ENCODE measurements at places on chromosomes 6 and 20.

DNA sequence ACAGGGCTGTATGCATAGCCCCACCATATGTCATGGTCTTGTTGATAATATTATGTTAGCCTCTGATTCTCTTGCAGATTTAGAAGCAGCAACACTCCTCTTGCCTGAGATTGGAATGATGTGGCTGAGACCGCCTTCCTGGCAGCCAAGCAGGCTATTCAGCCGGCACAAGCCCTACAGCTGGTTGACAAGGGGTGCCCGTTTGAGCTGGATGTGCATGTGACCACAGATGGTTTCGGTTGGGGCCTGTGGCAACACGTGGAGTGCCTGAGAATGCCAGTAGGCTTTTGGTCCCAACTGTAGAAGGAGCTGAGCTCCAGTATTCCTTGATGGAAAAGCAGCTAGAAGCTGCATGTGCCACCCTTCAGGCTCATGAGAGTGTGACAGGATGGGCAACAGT, 303.6 kb upstream of the POU3F2 start:
- DNase-seq, result no peak

DNA sequence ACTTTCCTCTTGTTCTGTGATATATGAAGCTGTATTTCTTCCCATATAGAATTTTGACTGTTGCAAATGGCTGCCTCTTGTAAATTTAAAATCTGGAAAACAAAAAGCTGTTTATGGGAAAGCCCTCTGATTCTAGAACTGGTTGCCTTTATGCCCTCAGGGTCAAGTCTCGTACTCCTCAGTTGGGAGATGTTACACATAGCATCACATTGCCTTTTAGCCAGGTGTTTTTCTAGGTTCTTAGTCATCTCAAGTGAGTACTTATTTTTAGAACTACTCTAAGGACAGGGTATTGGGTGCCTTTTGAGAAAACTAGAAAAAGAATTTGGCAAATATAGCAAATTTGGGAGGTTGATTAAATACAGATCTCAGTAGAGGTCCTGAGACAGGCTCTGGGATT, 58.5 kb downstream of the ANKS1A start:
- no peak for DNase-seq

DNA sequence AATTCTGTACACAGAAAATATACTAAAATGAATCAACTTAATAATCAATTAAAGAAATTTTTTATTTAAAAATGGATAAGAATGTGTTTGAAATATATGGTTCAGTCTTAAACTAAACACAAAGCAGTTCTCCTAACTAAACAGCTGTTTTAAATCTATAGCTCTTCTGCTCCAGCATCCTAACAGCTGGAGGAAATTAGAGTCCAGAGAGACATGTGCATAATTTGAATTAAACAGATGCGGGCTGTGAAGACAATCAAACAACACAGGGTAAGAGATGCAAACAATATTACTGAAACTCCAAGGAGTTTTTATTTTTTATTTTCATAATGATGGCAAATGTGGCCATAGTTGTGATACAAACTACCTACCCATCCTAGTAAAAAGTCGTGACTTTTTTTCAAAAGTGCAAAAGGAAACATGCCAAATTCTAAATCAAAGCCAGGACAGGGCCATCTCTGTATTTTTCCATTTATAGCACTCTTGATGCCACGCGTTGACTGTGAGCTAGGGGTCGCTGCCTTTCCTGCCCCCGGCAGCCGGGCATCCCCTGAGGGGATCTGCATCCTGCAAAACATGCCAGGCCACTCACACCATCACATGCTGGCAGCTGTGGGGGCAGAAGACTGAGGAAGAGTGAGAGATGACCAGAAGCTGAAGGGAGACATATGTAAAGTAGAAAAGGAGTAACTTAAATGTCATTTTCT, 310.6 kb downstream of the PRKN start:
- DNase-seq, result no peak

DNA sequence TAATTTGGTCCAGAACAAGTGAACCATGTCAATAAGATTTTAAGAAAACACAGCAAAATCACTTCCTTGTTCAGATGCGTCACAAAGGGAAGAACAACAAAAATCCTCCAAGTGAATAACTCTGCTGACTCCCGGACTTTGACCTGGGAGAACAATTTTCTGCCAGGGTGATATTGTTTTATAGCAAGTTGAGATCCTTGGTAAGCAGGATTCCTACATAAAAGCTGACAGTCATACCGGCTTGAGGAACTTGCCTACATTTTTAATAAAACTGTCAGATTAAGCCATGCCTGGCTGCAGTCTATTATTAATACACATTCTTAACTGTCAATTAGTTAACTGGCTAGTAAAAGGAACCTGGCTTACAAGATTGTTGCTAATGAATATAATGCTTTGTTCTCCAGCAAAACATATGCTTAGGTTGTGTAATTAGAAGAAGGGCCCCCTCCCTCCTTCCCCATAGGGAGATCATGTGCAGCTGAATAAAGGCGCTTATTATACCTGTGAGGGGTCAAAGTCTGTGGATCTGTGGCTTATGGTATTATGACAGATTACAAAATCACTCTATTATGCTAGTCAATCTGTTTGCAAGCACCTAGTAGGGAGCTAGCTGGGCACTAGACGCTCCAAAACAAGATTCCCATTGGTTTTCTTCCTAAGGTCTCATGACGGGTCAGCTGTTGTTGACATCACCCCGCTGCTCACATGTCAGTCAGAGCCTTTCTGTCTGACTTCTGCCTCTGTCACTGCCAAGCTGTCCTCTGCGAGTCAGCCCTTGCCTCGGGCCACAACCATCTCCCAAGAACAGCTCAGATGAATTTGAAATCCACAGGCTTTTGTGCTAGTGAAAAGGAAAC, 44.6 kb upstream of the SEC63 start:
- peak; percentile 19 for DNase-seq

DNA sequence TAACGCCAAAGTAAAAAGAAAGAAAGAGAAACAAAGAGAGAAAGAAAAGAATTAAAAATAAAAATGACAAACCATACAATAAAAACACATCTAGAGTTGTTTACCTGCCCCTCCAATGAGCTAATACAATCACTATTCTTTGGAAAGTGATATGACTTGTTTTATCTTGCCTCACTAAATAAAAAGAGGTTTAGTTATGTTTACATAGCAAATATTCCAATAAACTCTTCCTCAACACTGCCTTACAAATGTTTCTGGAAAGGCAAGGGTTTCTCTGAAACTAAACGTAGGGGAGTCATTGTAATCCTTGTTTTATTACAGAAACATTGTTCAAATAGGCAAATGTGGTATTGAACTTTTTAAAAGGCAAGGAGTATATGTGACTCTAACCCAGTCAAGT, 396.2 kb downstream of the EPM2A start:
- DNase-seq, result no peak

DNA sequence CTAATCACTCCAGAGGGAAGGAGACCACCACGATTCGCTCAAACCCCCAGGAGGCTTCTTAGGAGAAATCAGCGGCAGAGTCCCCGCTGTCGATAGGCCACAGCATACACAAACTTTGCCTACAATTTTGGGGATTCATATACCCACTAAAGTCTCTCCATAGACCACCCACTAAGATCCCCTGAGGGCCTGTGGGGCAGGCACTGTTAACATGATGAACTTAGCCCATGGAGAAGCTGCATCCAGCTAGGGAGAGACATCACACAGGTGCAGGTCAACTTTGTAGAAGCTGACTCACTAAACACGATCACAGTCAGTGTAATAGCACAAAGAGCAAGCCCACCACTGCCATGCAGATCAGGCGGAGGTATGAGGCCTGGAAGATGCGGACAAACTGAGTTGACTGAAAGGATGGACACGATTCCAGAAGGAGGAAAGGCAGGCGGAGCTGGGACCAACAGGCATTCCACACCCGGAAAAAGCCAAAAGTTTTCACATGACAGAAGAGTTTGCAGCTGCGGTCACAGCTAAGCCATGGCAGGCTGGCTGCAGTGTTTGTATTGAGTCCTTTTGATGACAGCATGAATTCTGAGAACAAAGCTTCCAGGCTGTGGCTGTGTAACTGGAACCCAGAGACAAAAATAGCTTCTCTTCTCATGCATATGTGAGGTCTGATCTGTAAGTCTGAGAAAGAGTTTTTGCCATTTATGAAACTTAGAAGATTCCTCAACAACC, 75.7 kb upstream of the QKI start:
- DNase-seq, result no peak

GRCh38 chr6:24600903-24601302, 45.1 kb downstream of the KIAA0319 start:
- peak; percentile 20 for DNase-seq

GRCh38 chr6:38216451-38216850, 396.9 kb downstream of the ZFAND3 start:
- DNase-seq, result no peak

DNA sequence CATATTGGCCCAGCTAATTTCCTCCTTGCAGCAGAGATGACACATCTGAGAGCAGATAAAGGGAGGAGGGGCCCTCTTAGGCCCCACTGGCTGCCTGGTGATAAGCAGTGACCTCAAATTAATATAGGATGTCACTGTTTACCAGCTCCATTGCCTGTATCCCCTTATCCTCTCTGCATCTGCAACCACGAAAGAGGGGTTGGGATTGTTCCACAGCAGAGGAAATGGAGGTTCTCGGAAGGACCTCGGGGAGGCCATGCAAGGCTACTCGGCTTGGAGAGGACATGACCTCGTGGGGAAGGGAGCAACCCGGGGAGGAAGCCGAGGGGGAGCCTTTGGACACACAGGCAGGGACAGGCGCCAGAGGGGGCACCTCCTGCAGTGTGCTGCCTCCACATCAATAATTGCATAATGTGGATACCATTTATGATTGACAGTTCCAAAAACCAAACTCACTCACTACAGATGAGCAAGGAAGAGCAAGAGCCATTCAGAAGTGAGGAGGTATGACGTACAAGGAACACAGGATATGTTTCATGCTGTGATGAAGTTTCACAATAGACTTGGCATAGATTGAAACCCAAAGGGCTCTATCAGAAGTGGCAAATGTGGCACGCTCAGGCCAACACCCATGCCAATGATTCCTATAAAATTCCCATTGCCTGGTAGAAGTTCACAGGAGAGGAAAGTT, 177.2 kb upstream of the RNF24 start:
- DNase-seq, result no peak

GRCh38 chr6:21769968-21770367, 176.4 kb downstream of the SOX4 start:
- no peak for DNase-seq

Measured in HEK293T (cell line).